NCI-H2029 treated with DMSO at 0.1 percent for 48 hours (cell line): ENCODE measurements at places on chromosomes 11 and 22.

GRCh38 chr11:44966694-44967093 lies 16.0 kb upstream of the TP53I11 start:
- no peak for DNase-seq

- no peak for DNase-seq
Observed at GRCh38 chr11:122100037-122100755, 15.8 kb downstream of the BLID start.

GRCh38 chr11:34104680-34105078 lies 750 bp upstream of the NAT10 start:
- no peak for DNase-seq

GRCh38 chr11:128627666-128628324 lies 40.4 kb upstream of the ETS1 start:
- no peak for DNase-seq

DNA sequence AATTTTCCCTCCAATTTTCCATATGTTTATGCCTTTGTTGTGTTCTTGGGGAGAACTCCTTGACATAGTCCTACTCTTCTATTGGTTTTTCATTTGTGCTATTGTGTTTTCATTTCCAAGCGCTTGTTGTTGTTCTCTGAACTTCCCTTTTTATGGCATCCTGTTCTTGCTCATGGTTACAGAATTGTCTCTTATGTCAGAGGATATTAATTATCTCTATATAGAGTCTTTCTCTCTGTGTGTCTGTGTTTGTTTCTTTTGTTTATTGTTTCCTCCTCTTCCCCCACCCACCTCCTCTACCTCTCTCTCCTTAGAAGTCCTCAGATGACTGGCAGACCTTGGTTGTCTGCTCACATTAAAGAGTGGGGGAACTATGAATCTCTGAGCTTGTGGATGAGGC lies 69.9 kb downstream of the HORMAD2 start:
- DNase-seq = no peak

- DNase-seq = no peak
Observed at GRCh38 chr11:1335811-1336761, 26.7 kb upstream of the TOLLIP start.

DNA sequence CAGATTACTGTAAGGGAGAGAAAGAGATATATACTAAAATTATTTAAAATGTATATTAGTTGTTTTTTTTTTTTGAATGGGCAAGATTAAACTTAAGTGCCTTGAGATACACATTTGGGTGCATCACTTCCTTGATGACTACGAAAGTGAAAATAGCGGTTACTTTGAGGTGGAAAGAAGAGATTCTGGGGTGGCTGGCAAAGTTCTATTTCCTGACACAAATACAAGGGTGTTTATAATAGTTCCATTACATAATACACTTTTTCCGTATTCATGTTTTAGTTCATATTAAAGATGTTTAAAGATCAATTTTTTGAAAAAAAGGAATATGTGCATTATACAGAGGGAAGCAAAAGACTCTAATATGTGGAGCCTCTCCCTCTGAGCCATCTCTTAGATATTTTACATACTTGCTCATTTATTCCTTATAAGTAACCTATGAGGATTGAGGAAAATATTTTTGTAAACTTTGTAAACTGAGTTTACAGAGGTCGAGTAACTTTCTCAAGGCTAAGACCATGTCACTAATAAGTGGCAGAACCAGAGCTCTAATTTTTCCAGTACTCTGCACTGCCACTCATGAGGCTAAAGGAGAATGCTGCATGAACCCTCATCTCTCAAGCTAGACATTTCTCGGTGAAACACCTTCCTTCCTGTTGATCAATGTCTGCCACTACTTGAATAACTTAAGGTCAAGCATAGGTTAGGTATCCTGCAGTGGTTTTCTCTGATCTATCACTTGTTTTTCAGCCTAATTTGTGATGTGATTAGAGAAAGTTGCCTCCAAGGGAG lies 58.6 kb downstream of the DDIAS start:
- no peak for DNase-seq

DNA sequence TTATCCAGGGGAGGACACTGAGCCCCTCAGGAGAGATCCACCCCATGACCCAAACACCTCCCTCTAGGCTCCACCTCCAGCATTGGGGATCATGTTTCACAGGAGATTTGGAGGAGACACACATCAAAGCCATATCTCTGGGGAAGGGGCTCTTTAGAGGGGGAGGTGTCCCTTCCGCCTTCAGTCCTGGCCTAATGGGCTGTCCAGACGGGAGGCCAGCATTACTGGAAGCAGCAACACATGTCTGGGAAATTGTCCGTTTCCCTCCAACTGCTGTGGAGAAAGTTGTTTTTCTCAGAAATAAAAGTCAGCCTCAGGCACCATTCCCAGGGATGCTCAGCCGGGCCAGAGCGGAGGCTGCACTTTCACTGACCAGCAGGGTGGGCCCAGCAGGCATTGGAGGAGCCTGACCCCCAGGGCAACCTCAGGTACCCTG lies 9.5 kb downstream of the CACNA1I start:
- no peak for DNase-seq

- DNase-seq = no peak
Observed at GRCh38 chr11:68338051-68338780, 25.8 kb downstream of the LRP5 start.

DNA sequence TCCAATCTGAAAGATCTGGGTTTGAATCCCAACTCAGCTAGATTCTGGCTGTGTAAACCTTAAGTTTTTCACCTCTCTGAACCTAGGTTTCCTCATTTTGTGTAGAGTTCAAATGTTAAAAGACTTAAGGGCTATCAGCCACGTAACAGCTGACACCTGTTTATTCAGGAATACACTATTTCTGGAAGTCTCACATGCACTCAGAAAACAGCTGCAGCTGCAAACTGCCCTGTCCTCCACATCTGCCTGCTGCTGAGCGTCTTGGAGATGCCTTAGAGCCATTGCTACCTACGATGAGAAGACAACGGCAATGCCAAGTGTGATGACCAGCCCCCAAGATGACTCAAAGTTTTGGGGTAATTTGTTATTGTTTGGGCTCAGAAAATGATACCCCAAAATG lies 6.7 kb upstream of the TRIM44 start:
- no peak for DNase-seq

DNA sequence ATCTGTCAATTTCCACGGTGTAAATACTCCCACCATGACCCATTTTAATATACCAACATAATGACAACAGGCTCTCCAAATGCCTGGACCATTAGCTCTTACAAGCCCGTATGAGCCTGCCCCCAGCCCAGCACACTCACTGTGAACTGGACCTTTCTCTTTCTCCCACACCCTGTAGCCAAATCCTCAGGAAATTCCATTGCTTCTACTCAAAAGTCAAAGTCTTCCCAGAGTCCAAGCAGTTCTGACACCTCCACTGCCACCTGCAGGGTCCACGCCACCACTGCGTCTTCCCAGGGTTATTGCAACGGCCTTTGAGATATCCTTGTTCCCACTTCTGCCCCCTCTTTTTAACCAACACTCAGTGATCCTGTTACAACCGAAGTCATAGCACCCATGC lies 110.1 kb upstream of the ASPHD2 start:
- DNase-seq = no peak

GRCh38 chr11:125918140-125918840 lies 14.0 kb downstream of the DDX25 start:
- no peak for DNase-seq

GRCh38 chr22:46763051-46763705 lies 728 bp downstream of the TBC1D22A start:
- no peak for DNase-seq

GRCh38 chr11:11363674-11364073 lies 10.6 kb upstream of the CSNK2A3 start:
- no peak for DNase-seq

DNA sequence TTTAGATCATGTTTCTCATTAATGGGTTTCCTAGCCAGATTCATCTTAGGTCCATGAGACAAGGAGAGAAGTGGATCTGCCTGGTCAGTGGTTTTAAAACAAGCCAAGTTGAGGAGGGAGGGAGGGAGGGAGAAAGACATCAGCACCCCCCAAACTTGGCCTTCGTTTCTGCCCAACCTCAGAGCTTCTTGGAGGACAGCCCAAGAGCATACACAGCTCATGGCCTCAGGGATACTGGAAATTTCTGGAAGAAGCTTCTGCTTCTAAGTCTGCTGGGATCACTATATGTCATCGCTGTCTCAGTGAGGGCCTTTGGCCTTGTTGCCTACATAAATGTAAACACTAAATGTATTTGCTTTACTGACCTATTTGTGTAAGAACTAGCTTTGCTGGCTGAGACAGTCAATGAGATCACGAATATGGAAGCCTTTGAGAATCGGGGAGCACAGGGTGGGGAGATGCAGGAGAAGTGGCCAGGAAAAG lies 375.1 kb downstream of the BUD13 start:
- DNase-seq = no peak
